ENCODE measurements at places on chromosomes 4 and X.

DNA sequence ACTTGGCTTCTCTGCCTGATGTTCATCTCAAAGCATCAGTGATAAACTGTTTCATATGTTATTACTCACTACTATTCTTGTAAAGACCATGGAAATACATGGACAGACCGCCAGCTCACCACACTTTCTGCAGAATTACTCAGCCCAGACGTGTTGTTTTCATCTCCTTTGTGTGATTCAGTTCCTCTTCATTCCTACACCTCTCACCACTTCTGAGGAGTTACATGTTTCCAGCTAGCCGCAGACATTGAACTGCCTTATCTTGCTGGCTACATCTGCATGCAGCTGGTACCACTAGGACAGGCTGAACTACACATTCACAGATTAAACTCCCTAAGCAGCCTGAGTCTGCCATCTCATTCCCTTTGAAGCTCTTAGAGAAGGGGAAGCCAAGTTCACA lies 443.2 kb upstream of the FGF16 start:
- DNase-seq = no peak

DNA sequence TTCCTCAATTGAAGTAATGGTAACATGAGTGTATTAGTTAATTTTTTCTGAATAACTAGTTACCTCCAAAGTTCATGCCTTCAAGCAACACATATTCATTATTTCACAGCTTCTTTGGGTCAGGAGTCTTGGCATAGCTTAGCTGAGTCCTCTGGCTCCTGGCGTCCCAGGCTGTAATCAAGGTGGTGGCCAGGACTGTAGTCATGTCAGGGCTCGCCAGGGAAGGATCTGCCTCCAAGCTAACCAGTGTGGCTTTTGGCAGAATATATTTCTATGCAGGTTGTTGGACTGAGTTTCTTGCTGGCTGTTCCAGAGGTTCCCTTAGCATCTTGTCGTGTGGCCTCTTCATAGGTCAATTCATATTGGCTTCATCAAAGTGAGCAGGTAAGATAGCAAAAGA lies 10.0 kb upstream of the HS3ST1 start:
- DNase-seq = no peak

GRCh38 chr4:61380865-61381264 lies 180.7 kb downstream of the ADGRL3 start:
- no peak for DNase-seq

- DNase-seq = no peak
These were observed 118.0 kb downstream of the MANBA start for GRCh38 chr4:102642631-102643298.

DNA sequence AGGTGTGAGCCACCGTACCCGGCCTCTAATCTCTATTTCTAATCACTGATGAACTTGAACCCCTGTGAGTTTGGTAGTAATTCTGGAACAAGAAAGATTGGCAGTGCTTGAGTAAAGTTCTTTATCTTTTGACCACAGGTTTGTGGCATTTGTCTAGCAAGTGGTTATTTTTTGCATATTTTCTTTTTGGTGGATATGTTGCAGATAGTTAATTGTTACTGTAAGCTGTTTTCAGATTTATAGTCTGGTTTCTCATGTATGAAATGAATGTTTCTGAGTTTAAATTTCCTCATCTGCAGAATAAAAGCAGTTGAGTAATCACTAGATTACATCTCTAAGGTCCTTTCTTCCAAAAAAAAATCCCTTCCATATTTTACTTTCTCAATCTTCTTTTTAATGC lies 105.2 kb downstream of the GASK1B start:
- DNase-seq = no peak

GRCh38 chr4:89619206-89619962 lies 217.6 kb downstream of the SNCA start:
- no peak for DNase-seq

- no peak for DNase-seq
These were observed 55.6 kb downstream of the MAP7D2 start for GRCh38 chrX:20060961-20061748.

DNA sequence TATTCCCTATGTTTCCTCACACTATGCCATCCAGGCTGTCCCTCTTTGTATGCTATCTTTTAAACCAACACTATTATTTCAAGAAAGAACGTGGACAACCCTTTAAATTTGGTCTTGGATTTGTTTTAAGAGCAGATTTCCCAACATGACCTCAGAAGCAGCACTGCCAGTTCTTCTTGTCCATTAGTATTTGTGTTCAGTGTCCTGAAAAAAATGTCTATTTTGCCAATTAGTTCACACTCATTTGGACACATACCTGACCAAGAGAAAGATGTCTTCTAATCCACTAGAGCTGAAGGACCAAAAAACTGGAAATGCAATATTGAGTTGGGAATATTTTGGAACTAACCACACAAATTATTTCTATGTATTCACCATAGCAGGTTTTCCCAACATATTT lies 223.2 kb upstream of the CNKSR2 start:
- no peak for DNase-seq

- no peak for DNase-seq
These were observed 38.1 kb upstream of the BBS7 start for GRCh38 chr4:121908346-121908745.

DNA sequence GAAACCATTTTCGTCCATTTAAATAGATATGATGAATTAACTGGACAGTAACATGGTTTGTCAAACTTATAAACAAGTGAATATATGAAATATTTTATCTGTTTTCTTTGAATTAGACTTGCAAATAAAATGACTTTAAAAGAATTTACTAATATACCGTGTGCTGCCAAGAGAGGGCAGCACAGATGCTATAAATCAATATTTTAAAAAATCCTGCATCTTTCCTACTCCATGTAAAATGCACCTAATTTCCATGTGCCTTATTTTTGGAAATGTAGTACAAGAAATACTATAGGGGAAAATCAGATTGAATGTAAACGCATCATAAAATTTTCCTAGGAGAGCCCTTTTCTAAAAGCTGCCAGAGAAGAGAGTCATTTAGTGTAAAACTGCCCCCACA lies 62.2 kb downstream of the PRKX start:
- no peak for DNase-seq

DNA sequence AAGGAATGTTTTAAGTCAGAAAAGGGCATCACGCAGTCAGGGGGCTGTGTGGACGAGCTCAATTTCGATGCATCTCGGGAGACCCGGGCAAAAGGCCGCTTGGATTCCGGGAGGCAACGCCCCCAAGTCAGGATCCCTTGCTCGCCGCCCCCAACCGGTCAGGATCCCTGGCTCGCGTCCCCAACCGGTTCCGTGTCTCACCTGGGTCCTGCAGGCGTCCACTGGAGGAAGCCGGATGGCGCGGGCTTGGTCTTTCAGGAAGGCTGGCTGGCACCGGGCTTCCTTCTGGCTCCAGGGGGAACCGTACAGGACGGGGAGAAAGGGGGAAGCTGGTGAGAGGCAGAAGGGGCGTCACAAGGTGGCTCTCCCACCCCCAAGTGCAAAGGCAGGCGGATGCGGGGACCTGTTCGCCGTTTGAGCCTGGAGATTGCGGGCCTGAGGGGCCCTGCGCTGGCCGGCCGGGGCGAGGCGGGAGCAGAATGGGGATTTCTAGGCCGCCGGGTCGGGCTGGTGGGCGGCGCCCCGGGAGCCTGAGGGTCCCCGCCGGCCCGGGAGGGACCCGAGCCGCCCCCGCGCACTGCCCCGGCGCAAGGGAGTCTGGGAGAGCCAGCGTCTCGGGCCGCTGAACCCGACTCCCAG lies 84.7 kb downstream of the HPRT1 start:
- no peak for DNase-seq

- DNase-seq = no peak
These were observed 190.7 kb downstream of the RPA4 start for GRCh38 chrX:97074400-97074799.

DNA sequence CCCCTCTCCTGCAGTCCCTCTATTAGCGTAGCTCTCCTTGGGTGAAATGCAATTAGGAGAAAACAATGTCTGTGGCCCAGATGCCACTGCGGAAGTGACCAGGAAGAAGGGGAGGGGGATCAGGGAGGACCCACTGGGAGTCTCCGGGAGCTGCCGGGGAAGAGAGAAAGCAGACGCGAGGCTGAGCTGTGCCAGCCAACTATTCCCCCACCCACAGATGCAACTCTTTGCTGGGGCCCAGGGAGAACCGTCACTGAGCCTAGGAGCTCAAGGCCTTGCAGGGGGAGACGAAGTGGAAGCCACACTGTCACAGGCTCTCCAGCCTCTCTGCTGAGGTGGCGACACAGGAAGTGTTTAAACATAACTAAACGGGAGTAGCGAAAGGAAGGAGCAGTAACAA lies 149.2 kb downstream of the BCOR start:
- no peak for DNase-seq

- no peak for DNase-seq
These were observed 496.3 kb downstream of the STPG2 start for GRCh38 chr4:97646997-97647396.

DNA sequence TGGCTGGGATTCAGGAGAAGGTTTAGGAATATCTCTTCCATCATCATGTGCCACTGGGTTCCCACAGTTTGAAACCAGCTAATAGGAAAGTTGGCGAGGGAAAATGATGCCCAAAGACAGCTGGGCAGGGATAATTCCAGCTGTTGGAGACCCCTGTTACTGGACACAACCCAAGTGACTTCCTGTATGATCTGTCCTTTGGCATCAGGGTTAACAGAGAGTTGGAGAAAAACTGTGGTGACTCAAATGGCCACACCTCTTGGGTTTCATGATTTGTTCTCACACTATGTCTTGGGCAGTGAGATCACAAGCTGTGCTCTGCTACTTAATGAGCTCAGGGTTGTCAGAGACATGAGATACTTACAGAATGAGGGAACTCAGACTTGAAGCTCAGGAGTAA lies 3.8 kb downstream of the FGF16 start:
- DNase-seq = no peak

- no peak for DNase-seq
These were observed 19.1 kb downstream of the CD99 start for GRCh38 chrX:2710041-2710840.

- DNase-seq = no peak
These were observed 171.8 kb downstream of the HNRNPD start for GRCh38 chr4:82201805-82202641.

DNA sequence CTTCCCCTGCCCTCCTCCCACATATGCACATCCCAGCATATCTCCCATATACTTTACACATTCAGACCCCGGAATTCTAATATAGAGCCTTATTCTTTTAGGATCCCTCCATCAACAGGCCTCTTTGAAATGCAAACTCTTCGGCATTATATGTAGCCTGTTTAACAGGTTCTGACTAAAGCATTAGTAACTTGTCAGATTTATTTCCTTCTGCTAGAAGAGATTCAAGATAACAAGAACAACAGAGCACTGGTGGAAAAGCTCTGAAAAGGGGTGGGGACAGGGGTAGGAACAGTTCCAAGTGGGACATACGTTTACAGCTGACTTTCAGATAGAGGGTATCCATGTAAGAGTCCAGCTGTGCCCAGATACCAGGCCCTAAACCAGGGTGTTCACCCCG lies 31.7 kb upstream of the PRPS1 start:
- no peak for DNase-seq

- no peak for DNase-seq
These were observed 153.7 kb downstream of the APBB2 start for GRCh38 chr4:41060352-41061334.

- DNase-seq = no peak
These were observed 29.7 kb downstream of the TMEM164 start for GRCh38 chrX:110032534-110033147.

GRCh38 chrX:41758401-41758800 lies 34.4 kb downstream of the GPR82 start:
- no peak for DNase-seq

GRCh38 chr4:81397635-81398034 lies 74.1 kb downstream of the RASGEF1B start:
- DNase-seq = no peak

- no peak for DNase-seq
These were observed 28.8 kb downstream of the FAM199X start for GRCh38 chrX:104195013-104195412.

- no peak for DNase-seq
These were observed 9.3 kb downstream of the CCDC160 start for GRCh38 chrX:134246282-134246681.

- DNase-seq = no peak
These were observed 74.6 kb downstream of the MXRA5 start for GRCh38 chrX:3271834-3272186.

DNA sequence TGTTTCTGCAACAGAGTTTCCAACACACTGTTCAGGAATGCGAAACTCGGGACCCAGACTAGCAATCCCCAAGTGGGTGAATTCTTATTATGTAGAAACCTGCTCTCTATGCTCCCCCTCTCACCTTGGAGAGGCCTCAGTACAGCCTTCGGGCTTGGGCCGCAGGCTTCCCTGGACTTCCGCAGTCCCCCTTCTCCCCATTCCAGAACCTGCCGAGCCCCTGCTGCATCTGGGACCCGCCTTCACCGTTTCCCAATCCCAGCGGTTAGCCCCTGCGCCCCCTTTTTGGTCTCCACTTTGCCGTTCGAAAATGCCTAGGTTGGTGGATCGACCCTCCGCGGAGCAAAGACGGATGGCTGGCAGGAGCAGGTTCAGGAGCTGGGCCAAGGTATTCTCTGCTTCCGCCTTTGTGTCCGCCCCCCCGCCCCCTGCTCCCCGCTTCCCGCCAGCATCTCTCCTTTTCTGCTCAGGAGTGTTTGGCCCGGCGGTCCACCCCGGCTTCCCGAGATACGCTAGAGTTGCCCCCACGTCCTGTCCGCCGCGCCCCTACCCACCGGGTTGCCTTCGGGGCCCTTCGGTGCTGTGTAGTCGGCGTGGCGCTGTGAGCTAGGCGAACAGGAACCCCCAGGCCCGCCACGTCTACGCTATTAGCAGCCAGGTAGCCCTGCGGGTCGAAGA lies 11.5 kb downstream of the HAND2 start:
- DNase-seq = peak; percentile 82

GRCh38 chr4:185096032-185096653 lies 46.9 kb upstream of the SLC25A4 start:
- DNase-seq = no peak

DNA sequence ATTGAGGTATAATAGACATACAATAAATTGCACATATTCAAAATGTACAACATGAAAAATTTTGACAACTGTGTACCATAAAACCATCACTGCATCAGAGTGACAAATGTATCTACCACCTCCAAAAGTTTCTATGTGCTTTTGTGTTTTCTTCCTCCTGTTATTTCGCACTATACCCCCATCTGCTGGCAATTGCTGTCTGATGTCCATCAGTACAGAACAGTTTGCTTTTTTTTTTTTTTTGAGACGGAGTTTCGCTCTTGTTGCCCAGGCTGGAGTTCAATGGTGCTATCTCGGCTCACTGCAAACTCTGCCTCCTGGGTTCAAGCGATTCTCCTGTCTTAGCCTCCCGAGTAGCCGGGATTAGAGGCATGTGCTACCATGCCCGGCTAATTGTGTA lies 154.3 kb upstream of the GIMD1 start:
- no peak for DNase-seq

Data from vagina (tissue), 2 donors.